Nephron progenitor cell (in vitro differentiated cells): ENCODE measurements at places on chromosomes 6 and 20.

- DNase-seq = no peak
These were observed 15.7 kb downstream of the FOXQ1 start for GRCh38 chr6:1327630-1328029.

GRCh38 chr20:62893700-62894099 lies 32.1 kb upstream of the TCFL5 start:
- DNase-seq = no peak

GRCh38 chr20:35398660-35399144 lies 13.1 kb downstream of the UQCC1 start:
- no peak for DNase-seq

DNA sequence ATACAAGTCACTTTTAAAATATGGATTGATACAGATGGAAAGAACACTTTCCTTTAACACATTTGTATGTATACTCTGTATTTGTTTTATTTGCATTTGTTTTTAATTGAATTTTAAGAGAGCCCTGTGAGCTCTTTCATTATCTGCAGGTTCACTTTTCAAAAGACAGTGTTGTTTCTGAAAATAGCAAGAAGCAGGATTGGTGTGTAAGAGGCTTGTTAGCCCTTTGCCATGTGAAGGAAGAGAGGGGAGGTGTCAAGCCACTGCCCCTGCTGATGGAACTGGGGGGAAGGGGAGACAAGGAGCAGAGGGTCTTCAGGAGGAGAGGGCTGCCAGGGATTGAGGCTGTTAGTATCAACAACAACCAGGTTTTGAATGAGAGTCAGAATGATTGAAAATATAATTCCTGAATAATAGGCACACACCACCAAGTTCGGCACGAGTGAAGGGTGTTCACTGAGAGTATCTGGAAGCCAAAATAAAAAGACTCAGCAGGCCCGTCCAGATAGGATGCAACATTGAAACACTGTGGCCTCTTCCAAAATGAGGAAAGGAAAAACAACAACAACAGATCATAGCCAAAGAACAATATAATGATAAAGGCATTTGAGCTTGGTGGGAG lies 12.6 kb upstream of the PBOV1 start:
- no peak for DNase-seq

GRCh38 chr20:33372993-33373441 lies 28.3 kb downstream of the CDK5RAP1 start:
- no peak for DNase-seq

- DNase-seq = peak; percentile 83
These were observed at the start of gene C6orf118 for GRCh38 chr6:165308926-165309731. C6orf118 (minus strand) TSS chr6:165309605; CDS start chr6:165309586, 19 bp downstream.

GRCh38 chr20:18405826-18406225 lies 61.0 kb downstream of the DZANK1 start:
- no peak for DNase-seq

DNA sequence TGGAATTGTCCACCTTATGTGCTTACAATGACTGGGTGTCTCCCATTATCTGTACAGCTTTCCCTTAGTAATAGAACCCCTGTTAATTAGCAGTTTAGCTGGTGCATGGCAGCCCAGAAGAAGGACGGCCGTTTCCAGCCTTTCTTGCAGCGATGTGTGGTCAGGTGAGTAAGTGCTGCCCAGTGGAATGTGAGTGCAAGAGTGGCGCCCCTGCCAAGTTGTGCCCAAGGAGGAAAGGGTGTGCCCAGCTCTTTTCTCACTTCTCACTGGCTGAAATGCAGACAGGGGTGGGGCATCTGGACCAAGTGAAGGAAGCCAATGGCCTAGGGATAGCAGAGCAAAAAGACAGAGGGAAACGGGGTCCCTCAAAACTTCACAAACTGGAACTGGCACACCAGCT lies 296.8 kb downstream of the PREX1 start:
- no peak for DNase-seq

DNA sequence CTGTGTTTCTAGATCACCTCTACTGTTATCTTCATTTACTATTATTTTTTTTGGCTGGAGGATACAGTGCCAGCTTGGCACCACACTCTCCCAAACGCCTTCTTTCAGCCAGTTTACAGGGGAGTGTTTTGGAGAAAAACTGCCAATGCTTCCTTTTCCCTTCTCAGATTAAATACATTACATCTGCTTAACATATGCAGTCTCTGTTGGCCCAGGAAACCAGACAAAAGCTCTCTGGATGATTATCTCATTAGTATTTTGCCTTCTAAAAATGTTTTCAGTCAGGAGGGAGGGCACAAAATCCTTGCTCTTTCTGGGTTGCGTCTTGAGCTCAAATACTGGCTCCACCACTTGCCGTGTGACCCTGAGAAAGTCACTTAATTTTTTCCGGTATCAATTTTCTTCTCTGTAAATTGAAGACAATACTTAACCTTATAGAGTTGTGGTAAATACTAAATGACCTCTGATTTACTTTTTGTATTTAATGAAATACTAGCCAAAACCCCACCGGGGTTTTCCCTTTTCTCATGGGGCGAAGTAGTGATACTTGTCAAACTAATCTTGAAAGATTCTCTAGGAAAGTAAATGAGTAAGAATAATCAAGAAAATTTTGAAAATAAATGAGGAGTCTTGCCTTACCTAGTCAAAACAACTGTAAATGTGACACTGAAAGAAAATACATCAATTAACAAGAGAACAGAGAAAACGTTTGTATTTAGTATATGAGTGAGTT lies 146.2 kb downstream of the MMS22L start:
- no peak for DNase-seq

DNA sequence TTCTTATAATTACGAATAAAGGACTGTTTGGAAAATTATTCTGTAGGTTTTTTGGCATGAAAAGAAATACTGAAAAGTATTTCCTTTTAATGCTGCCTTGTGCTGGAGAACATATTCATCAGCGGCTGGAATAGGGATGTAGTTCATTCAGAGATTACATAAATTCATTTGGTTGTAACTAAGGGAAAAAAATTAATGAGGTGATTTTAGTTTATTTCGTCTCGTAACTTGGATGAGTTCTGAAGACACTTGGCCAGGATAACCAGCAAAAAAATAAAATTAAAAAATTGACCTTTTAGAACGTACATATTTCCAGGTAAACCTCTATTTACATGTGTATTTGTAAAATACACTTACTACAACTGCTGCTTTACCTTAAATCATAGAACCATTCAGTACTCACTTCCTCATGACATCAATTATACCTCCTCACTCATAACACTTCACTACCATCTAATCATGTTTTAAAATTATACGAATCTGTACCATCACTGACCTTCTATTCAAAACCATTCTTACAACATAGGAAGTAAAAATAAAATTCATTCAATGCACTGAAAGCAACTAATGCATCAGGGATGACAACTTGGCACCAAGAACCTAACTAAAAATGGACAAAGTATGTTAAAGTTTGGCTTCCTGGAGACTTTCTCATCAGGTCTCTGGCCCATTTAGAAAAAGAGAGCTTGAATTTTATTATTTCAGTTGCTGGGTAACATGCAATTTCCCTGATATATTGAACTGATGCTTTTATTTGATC lies 17.2 kb downstream of the KLHL31 start:
- DNase-seq = no peak

DNA sequence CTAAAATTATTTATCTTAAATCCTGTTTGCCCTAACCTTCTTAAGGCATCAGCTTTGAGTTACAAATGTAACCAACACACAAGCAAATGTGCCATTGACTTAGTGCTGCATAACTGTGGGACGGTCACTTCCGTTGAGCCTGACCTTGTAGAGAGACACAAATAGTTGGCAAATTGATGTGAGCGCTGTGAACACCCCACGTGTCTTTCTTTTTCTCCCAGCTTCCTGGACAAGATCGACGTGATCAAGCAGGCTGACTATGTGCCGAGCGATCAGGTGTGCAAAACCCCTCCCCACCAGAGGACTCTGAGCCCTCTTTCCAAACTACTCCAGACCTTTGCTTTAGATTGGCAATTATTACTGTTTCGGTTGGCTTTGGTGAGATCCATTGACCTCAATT lies 56.4 kb downstream of the GNAS start:
- no peak for DNase-seq

DNA sequence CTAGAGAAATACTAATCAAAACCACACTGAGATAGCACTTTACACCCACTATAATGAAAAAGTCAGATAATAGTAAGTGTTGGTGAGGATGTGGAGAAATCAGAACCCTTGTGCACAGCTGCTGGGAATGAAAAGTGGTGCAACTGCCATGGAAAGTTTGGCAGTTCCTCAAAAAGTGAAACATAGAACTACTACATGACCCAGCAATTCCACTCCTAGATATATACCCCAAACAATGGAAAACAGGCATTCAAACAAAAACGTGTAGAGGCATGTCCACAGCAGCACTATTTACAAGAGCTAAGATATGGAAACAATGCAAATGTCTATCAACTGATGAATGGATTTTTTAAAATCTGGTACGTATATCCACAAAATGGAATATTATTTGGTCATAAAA lies 117.5 kb upstream of the C6orf118 start:
- no peak for DNase-seq

DNA sequence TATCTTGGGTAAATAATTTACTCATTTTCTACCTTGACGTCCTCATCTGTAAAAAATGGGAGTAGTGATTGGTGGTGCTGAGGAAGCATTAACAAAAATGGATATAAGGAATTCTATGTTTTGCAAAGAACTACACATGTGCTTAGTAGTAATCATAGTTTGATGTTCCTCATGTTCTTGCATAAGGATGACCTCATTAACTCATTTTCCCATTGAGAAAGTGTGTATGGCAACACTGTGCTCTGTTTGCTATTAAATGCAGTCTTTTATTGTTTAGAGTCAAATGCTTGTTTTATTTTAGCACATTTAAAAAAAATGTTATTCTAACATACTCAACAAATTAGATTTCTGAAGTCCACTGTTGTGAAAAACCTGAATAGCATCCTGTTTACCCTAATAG lies 211.2 kb upstream of the RSPO3 start:
- DNase-seq = no peak

- DNase-seq = no peak
These were observed 48.8 kb upstream of the SYNCRIP start for GRCh38 chr6:85691478-85691877.

GRCh38 chr20:53824779-53825178 lies 231.1 kb upstream of the ZNF217 start:
- DNase-seq = no peak

DNA sequence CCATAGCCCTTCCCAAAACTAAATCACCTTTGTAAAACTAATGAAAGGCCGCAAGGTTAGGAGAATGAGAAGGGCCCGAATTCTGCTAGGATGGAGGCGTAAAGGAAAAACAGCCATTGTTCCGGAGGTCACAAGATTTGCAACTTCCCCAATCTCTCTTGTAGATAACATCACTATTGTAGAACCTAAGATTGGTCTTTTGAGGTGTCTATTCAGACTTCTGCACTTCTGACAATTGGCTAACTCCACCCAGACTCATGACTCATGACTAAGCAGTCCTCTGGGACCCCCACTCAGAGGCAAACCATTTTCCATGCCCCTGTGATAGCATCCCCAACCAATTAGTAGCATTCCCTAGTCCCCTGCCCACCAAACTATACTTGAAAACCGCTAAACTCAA lies 210.5 kb upstream of the SHLD1 start:
- DNase-seq = no peak

- DNase-seq = no peak
These were observed 36.4 kb upstream of the HLA-C start for GRCh38 chr6:31308050-31308844.

DNA sequence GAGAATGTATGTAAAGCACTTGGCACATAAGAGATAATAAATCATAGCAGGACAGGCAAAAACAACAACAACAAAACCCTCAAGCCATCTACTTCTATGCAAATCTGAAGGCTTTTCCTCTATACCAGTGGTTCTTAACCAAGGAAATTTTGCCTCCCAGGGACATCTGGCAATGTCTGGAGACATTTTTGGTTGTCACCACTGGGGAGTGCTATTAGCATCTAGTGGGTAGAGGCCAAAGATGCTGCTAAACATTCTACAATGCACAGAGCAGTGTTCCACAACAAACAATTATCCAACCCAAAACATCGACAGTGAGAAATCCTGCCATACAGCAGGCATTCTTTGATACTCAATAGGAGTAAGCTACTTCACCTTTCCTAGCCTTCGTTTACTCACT lies 28.2 kb downstream of the NDRG3 start:
- DNase-seq = no peak

- no peak for DNase-seq
These were observed 388.4 kb upstream of the GJE1 start for GRCh38 chr6:141744194-141744925.

GRCh38 chr6:2476376-2476775 lies 231.0 kb upstream of the GMDS start:
- DNase-seq = no peak

GRCh38 chr6:7454696-7455358 lies 65.2 kb downstream of the RIOK1 start:
- no peak for DNase-seq

DNA sequence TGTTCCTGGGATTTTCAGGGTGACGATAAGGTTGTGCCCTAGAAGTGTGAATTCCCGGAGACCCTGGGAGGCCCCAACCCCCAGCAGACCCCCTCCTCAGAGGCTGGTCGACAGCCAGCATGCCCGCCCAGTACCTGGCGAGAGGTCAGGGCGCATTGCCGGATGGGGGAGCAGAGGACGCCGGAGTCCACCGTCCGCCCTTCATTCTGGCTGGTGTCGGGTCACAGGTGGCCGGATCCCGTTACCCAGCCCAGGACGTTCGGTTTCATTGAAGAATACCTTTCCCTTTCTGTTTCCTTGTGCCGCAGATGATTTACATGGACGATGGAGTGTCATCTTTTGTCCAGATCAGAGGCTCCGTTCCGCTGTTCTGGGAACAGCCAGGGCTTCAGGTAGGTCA lies 61.3 kb downstream of the SYNJ2 start:
- DNase-seq = no peak

GRCh38 chr20:22217712-22218352 lies 366.5 kb downstream of the FOXA2 start:
- no peak for DNase-seq

- DNase-seq = no peak
These were observed 3.9 kb downstream of the APOBEC2 start for GRCh38 chr6:41056768-41057490.

- no peak for DNase-seq
These were observed 35.1 kb upstream of the RFPL4B start for GRCh38 chr6:112311950-112312547.

- no peak for DNase-seq
These were observed 124.7 kb upstream of the SPACA1 start for GRCh38 chr6:87922947-87923330.

DNA sequence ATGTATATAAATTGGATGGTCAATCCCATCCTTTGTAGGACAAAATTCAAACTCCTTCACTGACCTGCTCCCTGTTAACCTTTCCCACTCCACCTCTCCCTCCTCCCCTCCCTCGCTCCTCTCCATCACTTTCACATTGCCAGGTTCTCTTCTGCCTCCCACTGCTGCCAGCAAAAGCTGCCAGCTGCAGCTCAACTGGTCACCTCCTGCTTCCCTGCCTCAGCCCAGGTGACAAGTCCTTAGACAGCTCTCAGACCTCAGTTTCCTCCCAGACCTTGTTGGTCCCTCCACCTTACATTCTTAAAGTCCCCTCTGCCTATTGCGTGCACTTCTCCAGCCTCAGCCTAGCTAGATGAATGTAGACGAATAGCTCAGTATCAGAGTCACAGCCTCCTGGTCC lies 23.3 kb upstream of the RTF2 start:
- no peak for DNase-seq
